Osteoblast (primary cell): ENCODE measurements at places on chromosomes 12 and 14. TPM values are rescaled to one million over a fixed set of nuclear protein-coding genes. Genes with fewer than 3 reads are reported as not detected.

Gene CACNA1C
- 19.2 and 22.4 TPM in 2 replicates for total RNA-seq

Gene ACTN1
- total RNA-seq, result 444 and 447 TPM in 2 replicates

Gene CLEC7A
- under 0.01 and 0.36 TPM in 2 replicates for total RNA-seq

Gene COQ10A
- 10.1 and 14.4 TPM in 2 replicates for total RNA-seq

Gene DPF3
- 0.59 and 1.8 TPM in 2 replicates for total RNA-seq

Gene GPX2
- total RNA-seq, result not detected in 2 replicates

Gene LTB4R
- 1.2 and 1.8 TPM in 2 replicates for total RNA-seq

Gene GALNT16
- total RNA-seq, result 4.0 and 4.1 TPM in 2 replicates

Gene B4GALNT3
- 0.29 and 0.36 TPM in 2 replicates for total RNA-seq

Gene TMEM260
- total RNA-seq, result 15.6 and 16.5 TPM in 2 replicates

GRCh38 chr12:6438345-6438744, 6.4 kb upstream of the CD27 start:
- no peak for DNase-seq

GRCh38 chr12:31214626-31215517, 111.1 kb downstream of the SINHCAF start:
- DNase-seq, result peak; percentile 10

DNA sequence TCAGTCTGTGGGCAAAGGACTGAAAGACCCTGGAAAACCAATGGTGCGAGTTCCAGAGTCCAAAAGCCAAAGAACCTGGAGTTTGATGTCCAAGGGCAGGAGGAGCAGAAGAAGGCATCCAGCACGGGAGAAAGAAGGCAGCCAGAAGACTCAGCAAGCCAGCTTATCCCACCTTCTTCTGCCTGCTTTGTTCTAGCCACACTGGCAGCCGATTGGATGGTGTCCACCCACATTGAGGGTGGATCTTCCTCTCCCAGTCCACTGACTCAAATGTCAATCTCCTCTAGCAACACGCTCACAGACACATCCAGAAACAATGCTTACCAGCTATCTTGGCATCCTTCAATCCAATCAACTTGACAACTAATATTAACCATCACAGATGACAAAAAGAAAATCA, 57.2 kb upstream of the CAPRIN2 start:
- DNase-seq, result no peak

- DNase-seq, result peak; percentile 55
These were observed 1.1 kb upstream of the YY1 start for GRCh38 chr14:100237735-100238418.

DNA sequence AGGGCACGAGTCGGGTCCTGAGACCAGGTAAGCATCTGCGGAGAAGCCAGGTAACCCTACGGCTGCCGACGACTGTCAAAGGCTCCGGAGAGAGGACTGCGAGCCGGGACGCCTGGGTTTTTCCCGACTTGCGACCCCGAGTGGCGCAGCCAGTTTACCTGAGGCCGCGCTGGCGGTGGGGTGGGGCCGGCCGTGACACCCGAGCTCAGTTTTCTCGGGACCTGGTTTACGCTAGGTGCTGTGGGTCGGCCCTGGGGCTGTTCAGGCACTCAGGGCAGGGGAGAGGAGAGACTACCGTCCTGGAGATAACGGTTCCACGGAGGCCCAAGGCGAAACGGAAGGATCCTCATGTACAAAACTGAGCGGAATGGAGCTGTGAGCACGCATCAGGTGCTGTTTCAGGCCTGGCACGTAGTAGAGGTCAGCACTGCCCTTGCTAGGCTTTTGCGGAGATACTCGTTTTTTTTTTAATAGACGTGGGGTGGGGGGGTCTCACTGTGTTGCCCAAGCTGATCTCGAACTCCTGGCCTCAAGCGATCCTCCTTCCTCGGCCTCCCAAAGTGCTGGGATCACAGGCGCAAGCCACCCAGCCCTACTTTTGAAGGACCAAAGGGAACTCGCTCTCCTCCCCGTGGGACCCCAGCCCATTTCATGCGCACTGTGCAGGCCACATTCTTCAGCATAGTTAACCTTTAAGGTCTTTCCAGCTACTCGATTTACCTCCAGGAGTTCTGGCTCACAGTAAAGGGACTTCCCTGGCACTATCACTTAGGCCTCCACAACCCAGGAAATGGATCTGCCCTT, 471 bp downstream of the MTRFR start:
- DNase-seq, result peak; percentile 41

- no peak for DNase-seq
These were observed 89.6 kb downstream of the DAAM1 start for GRCh38 chr14:59278111-59278510.

DNA sequence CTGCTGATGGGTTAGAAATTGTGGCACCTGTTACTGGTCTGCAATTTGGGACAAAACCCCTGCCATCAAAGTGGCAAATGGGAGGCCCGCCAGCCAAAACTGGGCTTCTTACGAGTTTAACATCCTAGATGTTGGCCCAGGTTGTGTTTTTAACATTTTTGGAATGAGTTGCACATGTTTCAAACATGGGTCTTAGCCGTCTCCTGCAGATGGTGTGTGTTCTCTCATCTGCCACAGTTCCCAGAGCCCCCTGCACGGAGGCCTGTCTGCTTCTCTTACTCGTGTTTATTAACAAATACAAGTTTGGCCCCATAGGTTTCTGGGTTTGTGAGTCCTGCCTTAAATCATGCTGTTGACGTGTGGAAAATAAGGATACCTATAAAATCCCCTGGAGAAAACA, 46.5 kb downstream of the CACNA2D4 start:
- DNase-seq, result no peak

- no peak for DNase-seq
These were observed 89.2 kb upstream of the HSPB8 start for GRCh38 chr12:119089380-119090013.

- peak; percentile 81 for DNase-seq
These were observed 15.5 kb upstream of the KRR1 start for GRCh38 chr12:75526655-75527511.

- peak; percentile 90 for DNase-seq
These were observed 58.5 kb downstream of the NIN start for GRCh38 chr14:50772412-50772811.

DNA sequence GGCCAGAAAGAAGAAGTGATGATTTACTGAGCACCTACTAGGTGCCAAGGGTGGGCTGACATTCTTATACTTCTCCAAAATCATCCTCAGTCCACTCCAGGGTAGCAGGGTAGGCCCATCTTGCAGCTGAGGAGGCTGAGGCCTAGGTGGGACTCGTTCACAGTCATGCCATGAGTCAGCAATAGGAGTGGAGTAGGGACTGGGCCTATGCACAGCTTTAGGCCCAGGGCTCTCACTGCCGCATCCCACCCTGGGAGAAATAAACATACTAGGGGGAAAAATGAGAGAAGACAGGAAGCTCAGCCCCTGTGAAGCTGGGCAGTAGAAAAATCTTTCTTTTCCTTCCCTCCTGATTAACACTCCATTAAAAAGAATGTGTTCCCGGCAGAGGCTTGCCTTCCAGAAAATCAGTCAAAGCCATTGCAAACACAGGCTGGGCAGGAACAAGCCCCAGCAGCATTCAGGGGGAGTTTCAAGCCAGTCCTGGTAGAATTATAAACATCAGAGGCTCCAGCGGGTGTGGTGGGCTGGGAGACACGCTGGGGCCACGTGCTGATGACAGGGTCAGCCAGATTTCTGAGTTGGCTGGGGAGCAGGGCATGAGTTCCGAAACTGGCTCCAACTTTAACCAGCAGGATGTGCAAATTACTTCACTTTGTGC, 1.8 kb downstream of the HSPB8 start:
- DNase-seq, result no peak

DNA sequence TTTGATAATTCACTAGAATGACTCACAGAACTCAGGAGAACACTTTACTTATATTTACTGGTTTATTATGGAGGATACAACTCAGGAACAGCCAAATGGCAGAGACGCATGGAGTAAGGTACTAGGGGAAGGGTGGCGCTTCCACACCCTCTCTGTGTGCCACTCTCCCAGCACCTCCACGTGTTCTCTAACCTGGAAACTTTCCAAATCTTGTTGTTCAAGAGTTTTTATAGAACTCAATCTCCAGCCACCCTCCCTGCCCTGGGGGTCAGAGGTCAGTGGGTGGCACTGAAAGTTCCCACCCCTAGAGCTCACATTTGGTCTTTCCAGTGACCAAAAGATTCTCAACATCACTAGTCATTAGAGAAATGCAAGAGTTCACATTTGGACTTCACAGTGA, 13.2 kb downstream of the TRIM9 start:
- DNase-seq, result no peak

DNA sequence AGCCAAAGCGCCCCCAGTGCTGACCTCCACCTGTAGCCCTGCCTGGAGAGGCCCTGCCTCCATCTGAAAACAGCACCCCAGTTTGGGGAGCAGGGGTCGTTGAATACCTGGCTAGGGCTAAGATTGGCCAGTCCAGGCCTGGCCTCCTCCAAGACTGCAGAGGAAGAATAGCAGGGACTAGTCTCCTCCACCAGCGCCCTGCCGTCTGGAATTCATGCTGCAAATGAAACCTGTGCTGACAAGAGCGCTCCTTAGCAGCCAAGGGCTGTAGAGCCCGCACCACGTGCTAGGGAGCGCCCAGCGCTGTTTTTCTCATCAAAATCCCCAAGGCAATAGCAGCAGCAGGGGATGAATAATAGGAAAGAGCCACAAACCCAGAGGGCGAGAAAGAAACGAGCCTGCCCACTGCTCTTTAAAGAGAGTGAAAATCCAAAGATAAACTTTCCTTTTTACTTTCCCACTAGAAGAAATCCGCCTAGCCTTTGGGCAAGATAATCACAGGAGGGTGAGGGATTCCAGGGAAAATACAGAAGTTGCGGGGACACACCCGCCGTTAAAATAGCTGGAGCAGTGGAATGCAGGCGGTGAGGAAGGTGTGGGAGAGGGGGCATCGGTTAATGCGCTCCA, 3.3 kb downstream of the COL2A1 start:
- peak; percentile 86 for DNase-seq

DNA sequence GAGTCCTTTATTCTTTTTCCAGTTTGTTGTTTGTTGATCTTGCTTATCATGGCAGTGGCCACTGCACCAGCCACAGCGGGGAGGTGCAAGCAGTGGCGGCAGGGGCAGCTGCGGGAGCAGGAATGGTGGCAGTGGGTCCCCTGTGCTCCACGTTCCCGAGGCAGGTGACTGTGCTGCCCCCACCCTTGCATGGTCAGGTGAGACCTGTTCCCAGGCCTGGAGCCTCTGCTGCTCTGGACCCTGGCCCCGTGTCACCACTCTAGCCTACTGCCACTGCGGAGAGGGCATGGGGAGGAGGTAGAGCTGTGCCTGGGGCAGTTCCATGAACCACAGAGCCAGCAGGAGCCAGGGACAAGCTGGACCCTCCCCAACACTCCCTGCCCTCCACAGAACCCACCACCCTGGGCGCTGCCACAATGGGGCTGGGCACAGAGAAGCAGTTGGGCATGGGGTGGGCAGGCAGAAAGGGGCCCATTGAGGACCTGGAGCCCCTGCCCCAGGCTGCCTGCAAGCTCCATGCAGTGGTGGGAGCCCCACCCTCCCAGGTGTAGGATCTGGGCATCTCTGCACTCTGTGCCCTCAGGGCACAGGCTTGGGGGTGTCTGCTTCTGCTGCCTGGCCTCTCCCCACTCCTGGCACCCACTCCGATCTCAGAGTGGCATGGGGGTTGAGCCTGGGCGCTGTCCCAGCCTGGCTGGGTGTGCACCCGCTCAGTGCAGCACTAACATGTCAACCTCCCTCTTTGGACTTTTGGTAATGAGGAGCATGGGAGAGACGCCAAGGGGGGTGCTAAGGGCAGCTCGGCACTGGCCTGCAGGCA, 23.1 kb upstream of the WDR20 start:
- DNase-seq, result no peak

DNA sequence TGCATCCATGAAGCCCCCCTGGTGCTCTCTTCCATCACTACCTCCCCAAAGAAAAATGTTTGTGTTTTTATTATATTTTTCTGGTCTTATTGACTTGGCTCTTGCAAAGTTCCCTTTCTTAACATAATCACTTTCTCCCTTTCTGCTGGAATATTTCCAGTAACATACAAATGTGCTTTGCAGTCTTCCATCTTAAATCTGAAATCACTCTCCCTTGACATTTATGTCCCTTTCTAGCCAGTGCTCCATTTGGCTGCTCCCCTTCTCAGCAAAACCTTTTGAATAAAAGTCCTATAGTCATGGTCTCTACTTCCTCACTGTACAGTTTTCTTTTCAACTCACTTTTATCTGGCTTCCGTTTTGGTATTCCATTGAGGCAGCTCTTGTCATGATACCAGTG, 118.8 kb downstream of the SNAPC1 start:
- DNase-seq, result no peak

GRCh38 chr14:101377069-101377468, 184.2 kb upstream of the DIO3 start:
- DNase-seq, result no peak

DNA sequence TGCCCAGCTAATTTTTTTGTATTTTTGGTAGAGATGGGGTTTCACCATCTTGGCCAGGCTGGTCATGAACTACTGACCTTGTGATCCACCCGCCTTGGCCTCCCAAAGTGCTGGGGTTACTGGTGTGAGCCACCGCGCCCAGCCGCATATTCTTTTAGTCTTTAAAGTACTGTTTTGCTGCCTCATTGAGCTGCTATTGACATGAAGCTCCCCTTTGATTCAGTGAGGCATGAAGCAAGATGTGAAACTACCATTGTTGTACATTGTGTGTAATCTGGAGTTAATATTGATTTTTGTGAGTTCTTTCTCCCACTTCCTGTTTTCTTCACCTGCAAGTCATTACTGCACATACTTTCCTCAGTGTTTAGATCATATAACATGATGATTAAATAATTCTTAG, 80.8 kb downstream of the MNAT1 start:
- DNase-seq, result no peak

- no peak for DNase-seq
These were observed 580 bp downstream of the SALL2 start for GRCh38 chr14:21525571-21525961.

DNA sequence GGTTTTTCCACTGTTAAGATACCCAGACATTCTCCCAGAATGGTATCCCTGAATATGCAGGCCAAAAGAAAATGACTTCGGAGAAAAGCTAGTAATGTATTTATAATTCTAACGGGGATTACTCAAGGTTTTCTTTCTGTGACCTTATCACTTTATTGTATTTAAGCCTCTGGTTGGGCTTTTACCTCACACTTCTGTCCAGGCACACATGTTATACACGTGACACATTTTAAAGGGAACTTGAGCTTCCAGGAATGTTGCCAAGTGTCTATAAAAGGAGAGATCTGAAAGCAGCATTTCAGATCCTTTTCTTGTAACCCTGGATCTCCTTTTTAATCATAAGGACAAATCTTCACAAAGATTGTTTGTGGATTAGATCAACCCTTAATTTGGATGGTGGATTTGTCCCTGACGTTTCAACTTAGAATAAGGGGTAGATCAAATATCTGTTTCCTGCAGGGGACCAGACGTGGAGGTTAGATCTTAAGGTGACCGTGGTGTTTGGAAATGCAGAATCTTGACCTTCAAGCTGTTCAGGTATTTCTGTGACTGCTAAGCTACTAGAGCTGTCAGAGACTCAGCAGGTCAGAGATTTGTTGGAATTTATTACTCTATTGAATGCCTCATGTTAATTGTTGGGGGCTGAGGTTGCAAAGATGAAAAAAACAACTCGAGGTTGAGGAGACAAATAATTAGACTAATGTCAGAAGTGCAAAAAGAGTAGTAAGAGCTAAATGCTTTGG, 1.5 kb downstream of the CIPC start:
- no peak for DNase-seq
